ENCODE measurements at places on chromosomes 6 and 20. TPM values are rescaled to one million over a fixed set of nuclear protein-coding genes. Genes with fewer than 3 reads are reported as not detected.

The THBD gene
- polyA plus RNA-seq: 5.7 TPM

The SCRT2 gene
- polyA plus RNA-seq: 0.01 TPM

The MDFI gene
- polyA plus RNA-seq: 22.1 TPM

The GABRR1 gene
- 0.06 TPM for polyA plus RNA-seq

DNA sequence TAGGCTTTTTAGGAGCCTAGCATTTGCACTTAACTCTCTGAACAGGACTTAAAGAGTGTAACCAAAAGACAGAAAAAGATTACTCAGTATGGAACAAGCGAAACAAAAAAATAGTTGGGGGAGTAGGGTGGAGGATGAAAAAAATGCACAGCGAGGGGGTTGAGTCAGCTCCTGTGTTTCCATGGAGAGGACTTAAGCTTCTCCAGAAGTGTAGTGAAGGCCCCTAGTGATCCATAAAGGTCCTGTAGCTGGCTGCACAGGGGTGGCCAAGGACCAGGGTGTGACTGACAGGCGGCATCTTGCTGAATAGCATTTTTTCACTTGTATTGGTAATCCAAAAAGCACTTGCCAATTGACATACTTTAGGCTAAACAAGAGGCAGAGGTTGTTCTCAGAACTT lies 533.9 kb downstream of the RFPL4B start:
- no peak for DNase-seq

- DNase-seq: no peak
Measured at GRCh38 chr6:15962449-15962764, 166.5 kb upstream of the MYLIP start.

GRCh38 chr6:129959358-129959930 lies 58.9 kb upstream of the L3MBTL3 start:
- no peak for DNase-seq

- DNase-seq: no peak
Measured at GRCh38 chr6:144696610-144697368, 411.7 kb downstream of the UTRN start.
